CD8-positive, alpha-beta T cell (primary cell): ENCODE measurements at places on chromosomes 1 and 21.

GRCh38 chr1:109201123-109201703 is 12.5 kb upstream of the SARS1 start:
- DNase-seq: no peak

DNA sequence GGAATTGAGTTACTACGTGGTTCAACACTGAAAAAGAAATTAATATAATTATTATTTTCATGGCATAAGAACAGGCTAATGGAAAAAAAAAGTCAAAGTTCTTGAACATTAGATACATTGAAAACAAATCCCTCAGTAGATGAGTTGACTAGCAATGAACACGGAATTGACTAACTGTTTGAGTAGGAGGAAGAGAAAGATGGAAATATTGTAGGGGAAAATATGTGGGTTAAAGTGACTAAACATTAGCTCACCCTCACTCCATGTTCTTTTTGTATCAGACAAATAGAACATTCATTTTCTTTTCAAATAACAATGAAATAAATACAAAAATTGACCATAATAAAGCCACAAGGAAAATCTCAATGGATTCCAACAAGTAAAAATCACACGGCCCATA is 84.3 kb downstream of the KCNK2 start:
- DNase-seq: no peak

- DNase-seq: no peak
These were observed 124.8 kb upstream of the GRIK3 start for GRCh38 chr1:37159102-37159501.

DNA sequence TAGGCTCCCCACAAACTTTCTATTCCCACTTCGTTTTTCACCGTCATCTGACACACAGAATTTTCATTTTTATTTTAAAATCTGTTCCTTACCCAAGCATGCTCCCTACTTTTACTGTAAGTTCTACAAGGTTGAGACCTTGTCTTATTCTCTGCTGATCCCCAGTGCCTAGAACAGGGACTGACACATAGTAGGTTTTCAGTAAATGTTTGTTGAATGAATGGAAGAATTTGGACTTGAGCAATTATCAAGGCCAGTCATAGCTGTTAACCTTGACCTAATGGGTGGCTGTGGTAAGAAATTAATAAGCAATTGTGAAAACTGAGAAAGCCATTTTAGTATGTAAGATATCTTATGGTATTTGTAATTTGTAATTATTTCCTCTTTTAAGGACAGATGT is 71.1 kb downstream of the LAMC1 start:
- no peak for DNase-seq

GRCh38 chr21:34299168-34299539 is 64.7 kb upstream of the KCNE2 start:
- no peak for DNase-seq
